ENCODE measurements at places on chromosomes 1 and 21. TPM values are rescaled to one million over a fixed set of nuclear protein-coding genes. Genes with fewer than 3 reads are reported as not detected.

CNR2 gene
- not detected for total RNA-seq

C1orf56 gene
- total RNA-seq, result 2.7 TPM

CITED4 gene
- 145 TPM for total RNA-seq

KISS1 gene
- not detected for total RNA-seq

OR2L2 gene
- not detected for total RNA-seq

CFHR3 gene
- not detected for total RNA-seq

RPE65 gene
- not detected for total RNA-seq

OR1C1 gene
- total RNA-seq, result not detected

B3GALT2 gene
- total RNA-seq, result 0.08 TPM

PLEKHA6 gene
- 5.5 TPM for total RNA-seq

CCDC27 gene
- total RNA-seq, result not detected

MYBPH gene
- total RNA-seq, result not detected

LIPI gene
- total RNA-seq, result not detected

Measured in Panc1 (cell line).